Chondrocyte (in vitro differentiated cells): ENCODE measurements at places on chromosomes 3 and 15. TPM values are rescaled to one million over a fixed set of nuclear protein-coding genes. Genes with fewer than 3 reads are reported as not detected.

- DNase-seq, result no peak
Measured at GRCh38 chr3:47780741-47781684, 680 bp downstream of the SMARCC1 start.

DNA sequence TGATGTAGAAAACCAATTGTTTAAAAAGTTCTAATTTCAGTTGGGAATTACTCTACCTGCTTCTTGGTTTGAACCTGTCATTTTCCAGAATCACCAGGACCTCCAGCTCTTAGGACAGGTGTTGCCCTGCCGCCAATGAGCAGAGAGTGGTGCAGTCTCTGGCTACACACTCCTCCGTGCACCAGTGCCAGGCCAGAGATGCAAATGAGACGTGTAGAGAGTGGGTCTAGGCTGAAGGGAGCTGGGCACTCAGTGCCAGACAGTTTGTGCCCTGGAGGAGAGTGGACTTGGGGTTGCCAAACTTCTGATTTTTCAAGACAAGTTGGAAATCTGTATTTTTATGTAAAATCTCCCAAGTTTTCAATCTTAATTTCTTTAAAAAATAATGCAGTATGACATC lies 566.2 kb downstream of the MAGI1 start:
- no peak for DNase-seq

GRCh38 chr3:89025185-89025584 lies 82.2 kb upstream of the EPHA3 start:
- no peak for DNase-seq

DNA sequence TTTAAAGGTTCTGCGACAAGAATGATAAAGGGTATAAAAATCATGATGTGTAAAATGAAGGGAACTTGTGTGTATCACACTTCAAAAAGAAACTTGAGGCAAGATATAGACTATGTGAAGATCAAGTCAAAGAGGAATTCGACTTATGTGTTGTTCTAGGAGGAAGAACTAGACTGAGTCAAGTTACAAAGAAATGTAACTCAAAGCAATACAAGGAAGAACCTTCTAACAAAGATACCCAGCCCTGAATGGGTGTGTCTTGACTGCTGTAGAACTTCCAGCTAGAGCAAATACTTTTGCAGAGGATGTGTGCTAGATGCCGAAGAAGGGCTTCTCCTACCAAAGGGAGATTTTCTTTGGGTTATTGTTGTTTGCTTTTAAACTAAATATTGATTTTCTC lies 2.4 kb downstream of the SLC49A4 start:
- DNase-seq, result no peak

DNA sequence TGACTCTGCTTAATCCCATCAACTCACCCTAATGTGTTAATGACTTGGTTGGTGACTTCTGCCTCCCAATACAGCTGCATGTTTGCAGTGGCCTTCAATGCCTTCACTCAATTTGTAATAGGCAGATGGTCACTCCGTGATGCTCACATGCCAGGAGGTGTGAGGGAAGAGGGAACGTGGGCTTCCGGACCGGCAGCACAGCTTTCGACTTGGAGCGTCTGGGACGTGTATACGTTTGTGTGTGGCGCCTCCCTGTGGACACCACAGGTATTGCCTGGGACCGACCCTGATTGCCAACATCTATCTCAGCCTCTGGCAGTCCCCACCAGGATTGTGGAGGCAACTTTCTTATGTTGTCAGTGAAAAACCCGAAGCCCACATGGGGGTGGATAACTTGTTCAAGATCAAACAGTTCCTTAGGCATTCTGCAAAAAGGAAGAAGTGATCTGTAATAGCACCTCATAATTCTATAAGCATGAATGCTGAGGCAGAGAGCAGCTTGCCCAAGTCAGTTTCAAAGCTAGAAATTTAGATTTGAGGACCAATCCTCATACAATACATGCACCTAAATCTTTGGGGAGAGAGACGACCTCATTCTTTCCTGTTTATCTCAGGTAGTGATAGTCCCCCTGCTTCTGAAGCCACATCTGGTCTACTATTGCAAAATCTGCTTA lies 16.9 kb downstream of the MRPL46 start:
- no peak for DNase-seq

- DNase-seq, result no peak
Measured at GRCh38 chr3:61595288-61595687, 33.9 kb downstream of the PTPRG start.

- DNase-seq, result no peak
Measured at GRCh38 chr3:191688756-191689433, 227.9 kb downstream of the PYDC2 start.

DNA sequence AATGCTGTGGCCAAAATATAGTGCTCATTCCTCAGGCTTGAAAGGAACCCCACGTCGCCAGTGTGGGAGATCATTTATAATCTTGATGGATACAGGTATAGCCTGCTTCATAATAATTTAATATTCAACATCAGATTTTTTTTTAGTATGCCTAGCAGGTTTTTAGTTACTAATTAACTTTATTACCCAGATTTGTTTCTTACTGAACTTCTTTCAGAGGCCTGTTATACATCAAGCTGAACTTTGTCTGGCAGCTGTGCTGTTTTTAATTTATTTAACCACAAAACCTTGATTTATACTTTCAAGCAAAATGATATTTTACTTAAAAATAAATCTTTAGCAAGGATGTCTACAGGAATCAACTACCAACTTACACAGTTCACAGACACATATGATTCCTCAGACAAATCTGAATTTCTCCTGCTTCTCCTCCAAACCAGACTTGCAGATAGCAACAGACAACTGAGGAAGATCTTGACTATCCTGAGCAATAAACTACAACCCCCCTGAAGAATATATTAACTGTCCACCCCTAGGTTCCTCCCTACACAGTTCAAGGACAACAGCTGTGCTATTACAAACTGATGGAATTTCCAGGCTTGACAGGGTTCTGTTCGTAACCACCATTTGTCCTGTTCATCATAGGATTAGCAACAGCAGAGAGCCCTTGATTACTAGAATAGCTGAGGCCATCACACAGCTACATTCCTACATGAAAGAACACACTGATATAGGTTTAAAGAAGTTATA lies 610 bp downstream of the MAP4 start:
- DNase-seq, result no peak

Gene NTRK3
- not detected in 3 replicates for total RNA-seq

Gene DUOX2
- 0.05 TPM in 1 of 3 replicates, not detected in the others for total RNA-seq

Gene ROPN1
- total RNA-seq, result not detected in 3 replicates

Gene SCAANT1
- total RNA-seq, result not detected in 3 replicates
